ENCODE measurements at places on chromosomes 11 and 22.

DNA sequence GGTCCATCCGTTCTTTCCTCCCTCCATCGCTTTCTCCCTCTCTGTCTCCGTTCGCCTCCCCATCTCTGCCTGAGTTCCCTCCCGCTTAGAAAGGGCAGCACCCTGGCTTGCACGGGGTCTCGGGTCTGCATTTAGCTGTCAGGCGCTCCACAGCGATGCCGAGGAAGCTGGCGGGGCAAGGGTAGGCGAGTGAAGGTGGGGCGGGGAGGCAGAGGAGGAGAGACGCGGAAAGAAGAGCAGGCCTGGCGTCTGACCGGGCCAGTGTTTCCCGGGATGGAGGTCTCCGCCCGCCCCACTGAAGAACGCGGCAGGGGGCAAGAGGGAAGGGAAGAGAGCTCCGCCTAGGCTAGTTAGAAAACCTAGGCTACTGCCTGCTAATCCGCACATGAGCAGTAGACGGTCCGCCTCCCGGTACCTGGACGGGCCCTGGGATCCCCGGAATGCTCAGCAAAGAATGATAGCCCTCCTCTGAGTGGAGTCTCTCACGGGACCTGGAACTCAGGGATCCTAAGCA lies 3922.5 kb upstream of the OR11H1 start:
- no peak for DNase-seq

DNA sequence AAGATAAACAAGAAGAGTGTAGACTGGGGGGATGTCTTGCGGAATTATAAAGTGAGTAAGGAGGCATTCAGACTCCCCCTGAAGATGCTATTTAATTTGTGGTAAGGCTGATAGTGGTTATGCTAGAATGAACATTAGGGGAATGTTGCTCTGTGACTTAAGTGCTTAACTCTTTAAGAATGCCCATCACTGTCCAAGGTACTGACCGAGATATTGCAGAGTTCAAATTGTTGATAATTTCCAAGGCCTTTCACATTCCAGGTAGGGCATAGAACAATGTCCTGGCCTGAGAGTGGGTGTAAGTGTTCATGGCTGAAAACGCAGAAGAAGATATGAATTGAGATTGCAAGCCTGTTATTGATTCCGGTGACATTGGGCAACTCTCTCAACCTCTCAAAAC lies 90.3 kb upstream of the SEZ6L start:
- DNase-seq, result no peak

DNA sequence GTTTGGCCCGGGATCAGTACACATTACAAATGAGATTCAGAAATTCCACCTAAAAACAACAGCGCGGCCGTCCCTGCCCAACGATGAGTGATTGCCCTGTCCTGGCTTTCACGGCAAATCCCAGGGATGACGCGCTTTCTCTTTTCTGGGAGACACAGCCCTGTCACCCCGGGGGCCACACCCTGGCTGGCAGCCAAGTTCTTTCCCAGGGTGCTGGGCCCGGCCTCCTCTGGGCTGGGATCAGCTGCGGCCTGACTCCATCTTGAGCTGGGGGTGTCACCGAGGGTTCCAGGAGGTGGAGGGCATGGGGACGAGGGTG lies 82.7 kb downstream of the FBLN1 start:
- no peak for DNase-seq

GRCh38 chr22:32411402-32411801 lies 645 bp downstream of the RTCB start:
- DNase-seq, result no peak
